ENCODE measurements at places on chromosomes 2 and 18.
A peak's percentile ranks its signal among the peaks of the same experiment; 100 is the strongest.

- no peak for DNase-seq
Measured at GRCh38 chr18:8130096-8130495, 479.1 kb upstream of the RAB12 start.

DNA sequence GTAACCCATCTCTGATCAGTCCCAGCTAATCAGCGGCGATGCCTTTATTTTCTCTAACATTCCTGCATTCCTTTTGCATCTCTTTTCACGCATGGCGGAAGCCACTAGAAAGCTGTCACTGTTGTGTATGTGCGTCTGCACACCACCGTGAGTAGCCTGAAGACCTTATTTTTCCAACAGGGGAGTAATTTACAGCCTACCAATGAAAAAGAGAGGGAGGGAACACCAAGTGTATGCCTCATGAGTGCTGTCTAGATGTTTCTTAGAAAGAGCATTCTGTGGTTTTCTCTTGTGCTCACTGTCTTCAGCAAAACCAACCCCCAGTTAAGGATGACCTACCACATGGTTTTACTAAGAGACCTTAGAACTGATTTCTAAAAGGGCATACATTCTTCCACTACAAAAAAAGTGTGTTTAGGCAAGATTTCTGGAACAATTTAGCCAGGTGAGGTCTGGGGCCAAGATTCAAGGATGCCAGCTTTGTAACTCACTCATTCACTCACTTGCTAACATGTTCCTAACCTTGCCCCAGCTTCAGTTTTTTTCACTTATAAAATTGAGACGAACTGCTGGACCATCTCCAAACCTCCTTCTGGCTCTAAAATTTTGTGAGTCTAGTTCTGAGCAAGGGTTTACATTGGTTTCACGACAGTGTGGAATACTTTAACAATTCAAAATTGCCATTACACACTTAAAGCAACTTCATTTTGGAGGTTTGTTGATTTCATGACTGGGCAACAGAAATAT is 51.4 kb downstream of the BCL2 start:
- DNase-seq = no peak

DNA sequence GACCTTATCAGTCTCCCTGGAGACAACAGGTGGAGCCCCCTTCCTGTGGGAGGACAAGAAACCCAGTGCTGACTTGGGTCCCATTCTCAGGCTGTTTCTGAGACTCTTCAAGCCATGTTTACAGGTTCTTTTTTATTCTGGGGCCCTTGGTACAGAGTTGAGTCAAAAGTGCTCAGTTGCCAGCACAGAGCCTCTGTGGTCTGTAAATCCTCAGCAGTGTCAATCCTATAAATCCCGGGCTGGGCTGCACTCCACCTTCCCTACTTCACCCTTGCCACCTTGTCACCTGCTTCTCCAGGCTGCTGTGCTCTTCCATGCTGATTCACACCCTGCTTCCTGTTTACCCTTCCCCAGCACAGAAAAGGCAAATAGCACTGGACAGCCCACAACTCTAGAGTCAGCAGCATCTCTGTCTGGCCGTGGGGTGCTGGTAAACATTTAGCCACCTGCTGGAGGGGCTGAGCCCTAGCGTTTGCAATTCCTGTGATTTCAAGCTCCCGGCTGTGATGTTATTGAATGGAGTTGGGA is 74.7 kb downstream of the TNFRSF11A start:
- no peak for DNase-seq

- DNase-seq = no peak
Measured at GRCh38 chr2:171056307-171056706, 104.4 kb downstream of the TLK1 start.

- no peak for DNase-seq
Measured at GRCh38 chr2:37654932-37655841, 16.3 kb downstream of the CDC42EP3 start.

- DNase-seq = no peak
Measured at GRCh38 chr18:79587226-79587741, 92.3 kb upstream of the CTDP1 start.

DNA sequence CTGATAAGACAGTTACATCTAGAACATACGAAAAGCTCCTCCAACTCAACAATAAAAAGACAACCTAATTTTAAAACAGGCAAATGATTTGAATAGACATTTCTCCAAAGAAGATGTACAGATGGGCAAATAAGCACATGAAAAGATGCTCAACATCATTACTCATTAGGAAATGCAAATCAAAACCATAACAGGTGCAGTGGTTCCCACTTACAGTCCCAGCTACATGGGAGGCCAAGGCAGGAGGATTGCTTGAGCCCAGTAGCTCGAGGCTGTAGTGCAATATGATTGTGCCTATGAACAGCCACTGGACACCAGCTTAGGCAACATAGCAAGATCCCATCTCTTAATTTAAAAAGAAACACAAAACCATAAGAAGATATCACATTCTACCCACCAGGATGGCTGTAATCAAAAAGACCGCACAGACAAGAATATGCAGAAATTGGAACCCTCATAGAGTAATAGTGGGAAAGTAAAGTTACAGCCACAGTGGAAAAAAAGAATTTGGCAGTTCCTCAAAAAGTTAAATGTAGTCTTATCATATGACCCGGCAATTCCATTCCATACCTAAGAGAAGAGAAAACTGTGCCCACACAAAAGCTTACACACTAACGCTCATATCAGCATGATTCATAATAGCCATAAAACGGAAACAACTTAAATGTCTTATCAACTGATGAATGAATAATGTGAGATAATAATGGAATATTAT is 30.5 kb upstream of the ARMC9 start:
- no peak for DNase-seq

DNA sequence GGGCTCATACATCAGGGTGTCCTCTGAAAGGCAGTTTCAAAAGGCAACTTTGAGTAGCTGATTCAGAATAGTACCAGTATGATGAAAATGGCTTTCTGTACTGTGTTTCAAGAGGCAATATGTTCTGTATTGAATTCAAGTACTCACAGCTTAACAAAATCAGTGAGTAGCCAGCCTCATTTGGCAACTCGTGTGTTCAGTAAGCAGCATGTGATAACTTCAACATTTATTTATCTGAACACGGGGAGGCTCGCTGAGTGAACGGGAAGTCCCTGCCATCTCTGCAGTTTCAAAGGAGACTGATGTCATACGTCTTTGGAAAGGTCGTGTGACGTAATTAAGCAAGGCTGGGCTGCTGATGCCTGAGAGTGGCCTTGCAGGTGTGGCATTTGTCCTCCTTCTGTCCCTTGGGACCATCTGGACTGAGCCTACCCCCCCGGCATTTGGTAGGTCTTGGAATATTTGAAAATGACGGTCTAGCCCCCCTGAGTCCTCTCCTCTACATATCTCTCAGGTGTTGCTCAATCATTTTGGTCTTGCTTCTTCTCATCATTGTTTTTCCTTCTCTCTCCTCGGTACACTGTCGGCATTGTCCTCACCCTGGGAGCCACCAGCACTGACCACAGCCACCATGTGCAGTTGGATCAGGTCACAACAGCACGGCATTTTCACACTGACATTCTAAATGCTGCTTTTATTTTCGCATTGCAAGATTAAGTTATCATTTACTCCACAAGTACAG is 62.8 kb downstream of the SMIM21 start:
- DNase-seq = no peak

- DNase-seq = no peak
Measured at GRCh38 chr2:159256159-159256558, 30.3 kb downstream of the WDSUB1 start.

DNA sequence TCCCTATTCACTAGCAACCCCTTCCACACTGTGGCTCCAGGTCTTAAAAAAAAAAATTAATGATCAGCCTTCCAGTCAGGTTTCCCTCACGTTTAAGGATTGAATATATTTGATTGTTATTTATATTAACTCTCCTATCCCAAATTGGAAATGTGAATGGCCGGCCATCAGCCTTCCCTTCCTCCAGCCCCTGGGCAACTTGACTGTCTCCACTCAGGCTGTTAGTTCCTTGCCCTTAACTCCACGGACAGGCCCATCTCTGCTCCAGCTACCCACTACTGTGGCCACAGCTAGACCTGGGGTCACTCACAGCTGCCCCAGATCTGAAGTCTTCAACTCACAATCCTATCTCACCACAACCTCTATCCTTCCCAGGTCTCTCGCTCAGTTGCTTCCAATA is 39.9 kb downstream of the THOC1 start:
- DNase-seq = no peak

DNA sequence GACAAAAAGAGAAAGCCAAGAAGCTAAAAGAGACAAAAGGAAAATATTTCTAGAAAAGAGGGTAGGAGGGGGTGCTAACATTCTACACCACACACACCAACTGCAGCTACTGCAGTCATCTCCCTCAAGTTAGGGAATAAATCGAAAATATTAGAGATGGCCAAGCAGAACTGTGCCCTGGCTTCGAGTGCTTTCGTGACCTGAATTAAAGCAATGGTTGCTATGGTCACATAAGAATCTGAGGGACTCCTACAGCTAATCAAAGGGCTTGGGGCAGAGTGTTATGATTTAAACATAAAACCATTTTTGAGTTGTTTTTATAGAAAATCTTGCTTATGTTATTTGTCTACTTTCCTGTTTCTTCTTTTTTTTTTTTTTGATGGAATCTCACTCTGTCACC is 159.6 kb upstream of the HNRNPA3 start:
- DNase-seq = no peak

DNA sequence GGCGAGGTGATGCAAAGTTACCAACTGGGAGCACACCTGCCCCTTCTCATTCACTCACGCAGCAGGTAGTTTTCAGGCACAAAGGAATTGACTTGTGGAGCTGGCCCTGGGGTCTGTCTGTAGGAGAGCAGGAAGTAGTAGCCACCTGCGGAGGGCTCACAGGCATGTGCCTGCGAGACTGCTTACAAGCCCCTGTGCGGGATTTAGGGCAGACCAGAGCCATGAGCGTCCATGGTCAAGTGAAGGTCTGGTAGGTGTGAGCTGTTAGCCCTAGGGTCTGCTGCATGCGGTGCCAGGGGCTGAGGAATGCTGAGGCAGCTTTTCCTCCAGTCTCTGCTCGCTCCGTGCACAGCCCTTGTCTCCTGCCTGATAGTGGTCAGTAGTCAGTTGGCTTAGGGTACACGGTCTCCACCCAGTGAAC is 18.9 kb downstream of the INPP4A start:
- no peak for DNase-seq

DNA sequence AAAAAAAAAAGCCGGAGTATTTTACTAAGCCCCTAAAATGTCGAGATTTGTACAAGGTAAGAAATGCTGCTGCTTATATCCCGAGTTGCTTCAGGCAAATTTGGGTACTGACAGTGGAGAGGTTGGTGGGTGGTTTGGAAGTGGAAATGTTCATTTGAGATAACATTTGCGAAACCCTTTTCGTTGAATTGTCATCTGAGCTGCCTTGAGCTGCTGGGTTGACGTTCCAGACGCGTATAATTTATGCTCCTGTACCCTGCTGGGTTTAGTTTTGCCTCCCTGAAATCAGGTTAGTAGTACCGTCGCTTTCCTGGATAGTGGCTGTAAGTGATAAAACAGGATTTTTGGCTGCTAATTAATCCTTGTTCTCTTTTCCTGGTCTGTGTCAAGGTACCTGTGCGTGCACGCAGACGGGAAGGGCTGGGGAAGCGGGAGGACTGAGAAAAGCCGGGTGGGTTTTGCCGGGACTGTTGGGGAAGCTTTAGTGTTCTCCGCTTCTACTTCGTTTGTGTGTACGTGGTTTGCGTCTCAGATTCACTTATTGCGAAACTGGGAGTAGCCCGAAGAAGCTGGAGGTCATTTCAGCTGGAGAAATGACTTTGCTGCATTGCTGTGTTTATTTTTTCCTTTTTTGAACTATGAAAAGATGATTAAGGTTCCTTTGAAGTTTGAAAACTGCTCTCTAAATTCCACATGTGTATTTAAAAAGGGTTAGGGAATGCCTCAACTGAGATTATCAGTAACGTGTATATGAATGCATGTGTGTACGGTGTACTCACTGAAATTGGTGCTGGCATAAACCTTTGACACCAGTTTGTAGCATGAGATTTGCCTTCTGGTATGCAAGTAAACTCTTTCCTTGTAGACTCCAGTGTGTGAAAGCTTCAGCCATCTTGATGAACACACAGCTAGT is 709 bp downstream of the UGP2 start:
- no peak for DNase-seq

DNA sequence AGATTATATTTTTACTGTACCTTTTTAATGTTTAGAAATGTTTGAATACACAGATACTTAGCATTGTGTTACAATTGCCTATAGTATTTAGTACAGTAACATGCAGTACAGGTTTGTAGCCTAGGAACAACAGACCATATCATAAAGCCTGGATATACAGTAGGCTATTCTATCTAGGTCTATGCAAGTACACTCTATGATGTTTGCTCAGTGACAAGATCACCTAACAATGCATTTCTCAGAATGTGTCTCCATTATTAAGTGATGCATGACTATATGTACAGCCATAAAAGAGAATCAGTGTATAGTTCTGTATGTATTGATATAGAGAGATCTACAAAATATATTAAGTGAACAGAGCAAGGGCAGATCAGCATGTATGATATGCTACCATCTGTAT is 616.4 kb downstream of the XIRP2 start:
- DNase-seq = no peak

- DNase-seq = peak; percentile 33
Measured at GRCh38 chr2:121596221-121597080, 52.8 kb downstream of the CLASP1 start.

DNA sequence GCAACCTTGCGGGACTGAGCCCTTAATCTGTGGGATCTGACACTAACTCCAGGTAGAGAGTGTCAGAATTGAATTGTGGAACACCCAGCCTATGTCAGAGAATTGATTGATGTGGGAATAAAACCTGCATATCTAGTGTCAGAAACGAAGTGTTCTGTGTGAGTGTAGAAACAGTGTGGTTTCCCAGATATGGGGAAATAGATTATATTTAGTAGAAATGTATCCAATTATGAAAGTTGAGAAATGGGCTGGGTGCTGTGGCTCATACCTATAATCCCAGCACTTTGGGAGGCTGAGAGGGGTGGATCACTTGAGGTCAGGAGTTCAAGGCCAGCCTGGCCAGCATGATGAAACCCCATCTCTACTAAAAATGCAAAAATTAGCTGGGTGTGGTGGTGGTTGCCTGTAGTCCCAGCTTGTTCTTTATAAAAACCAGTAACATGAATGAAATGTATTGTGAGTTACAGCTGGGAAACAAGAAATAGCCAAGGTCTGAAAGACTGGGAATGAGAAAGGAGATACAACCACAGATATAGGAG is 4.3 kb upstream of the TP53I3 start:
- DNase-seq = no peak

DNA sequence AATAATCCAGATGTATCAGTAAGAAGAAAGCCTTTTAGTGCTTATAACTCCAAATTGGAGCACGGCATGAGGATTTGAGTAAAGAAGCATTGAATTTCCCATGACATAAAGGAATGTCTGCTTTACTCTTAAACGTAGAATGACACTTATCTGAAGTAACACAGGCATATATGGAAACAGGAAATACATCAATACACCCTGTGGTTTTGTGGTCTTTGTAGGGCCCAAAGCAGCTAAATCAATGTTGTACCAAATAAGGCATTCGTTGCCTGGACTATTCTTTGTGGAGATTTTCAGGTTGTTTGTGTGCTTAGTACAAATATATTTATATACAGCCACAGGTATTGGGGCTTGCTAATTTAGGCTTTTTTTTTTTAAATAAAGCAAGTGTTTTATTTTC is 660.5 kb downstream of the LRRTM4 start:
- DNase-seq = no peak

Measured in stimulated activated naive B cell treated with anti-CD40 and anti-IgM and Interleukin-4, amounts not matched to agents 10 μg/mL and 1 μg/mL and 100 μg/mL, for 72 hours (primary cell).